ENCODE measurements at places on chromosomes 11 and 22.

GRCh38 chr11:46913484-46913883 is 4.9 kb downstream of the LRP4 start:
- no peak for DNase-seq

DNA sequence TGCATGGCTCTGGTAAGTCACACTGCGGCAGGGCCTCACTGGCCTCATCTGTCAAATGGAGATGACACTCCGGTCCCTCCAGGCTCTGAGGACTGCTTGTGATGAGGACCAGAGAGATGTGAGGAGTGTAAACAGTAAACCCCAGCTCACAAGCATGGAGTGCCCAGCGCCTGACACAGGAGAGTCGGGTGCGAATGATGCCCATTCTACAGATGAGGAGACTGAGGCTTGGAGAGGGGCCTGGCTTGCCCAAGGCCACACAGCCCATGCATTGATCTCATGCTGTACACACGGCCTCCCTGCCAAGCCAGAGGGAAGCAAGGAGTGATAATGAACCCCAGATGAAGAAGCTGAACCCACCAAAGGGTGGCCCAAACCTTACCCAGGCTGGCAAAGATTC is 37.2 kb downstream of the ELFN2 start:
- no peak for DNase-seq

GRCh38 chr11:68271023-68271780 is 571 bp downstream of the C11orf24 start:
- DNase-seq = no peak

DNA sequence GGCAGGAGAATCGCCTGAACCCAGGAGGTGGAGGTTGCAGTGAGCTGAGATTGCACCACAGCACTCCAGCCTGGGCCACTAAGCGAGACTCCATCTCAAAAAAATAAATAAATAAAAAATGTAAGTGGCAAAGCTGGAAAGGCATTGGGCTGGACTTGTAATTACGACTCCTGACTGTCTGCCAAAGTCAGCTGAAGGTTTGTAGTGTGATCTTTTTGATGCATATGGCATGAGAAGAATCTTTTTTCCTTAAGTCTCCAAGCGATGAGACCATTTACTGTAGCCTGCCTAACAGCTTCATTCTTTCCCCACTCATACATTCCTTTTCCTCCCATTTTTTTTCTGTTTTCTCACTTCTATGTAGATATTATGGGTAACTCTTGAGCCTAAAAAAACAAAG is 24.8 kb downstream of the CTNND1 start:
- no peak for DNase-seq

DNA sequence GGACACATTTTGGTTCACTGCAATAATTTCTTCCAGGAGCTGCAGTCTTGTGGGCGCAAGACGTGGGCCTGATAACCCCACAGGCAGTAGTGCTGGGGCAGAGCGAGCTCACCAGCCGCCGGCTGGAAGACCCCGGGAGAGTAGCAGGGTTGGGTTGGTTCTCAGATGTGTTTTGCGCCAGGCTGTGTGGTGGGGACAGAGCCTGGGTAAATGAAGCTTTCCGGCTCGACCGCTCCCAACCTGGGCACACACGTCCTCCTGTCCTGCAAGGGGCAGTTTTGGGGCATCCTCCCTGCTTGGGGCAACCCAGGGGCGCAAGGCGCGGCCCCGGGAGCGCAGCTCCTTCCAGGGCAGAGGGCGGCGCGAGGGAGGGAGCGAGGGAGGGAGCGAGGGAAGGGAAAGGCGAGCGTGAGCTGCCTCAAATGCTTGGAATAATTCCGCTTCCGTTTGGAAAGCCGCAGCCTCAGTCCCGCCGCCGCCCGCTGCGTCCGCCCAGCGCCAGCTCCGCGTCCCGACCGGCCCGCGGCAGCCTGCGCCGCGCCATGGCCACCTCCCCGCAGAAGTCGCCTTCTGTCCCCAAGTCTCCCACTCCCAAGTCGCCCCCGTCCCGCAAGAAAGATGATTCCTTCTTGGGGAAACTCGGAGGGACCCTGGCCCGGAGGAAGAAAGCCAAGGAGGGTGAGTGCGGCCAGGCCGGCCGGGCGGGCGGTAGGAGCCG is at the start of gene PARVA:
TSS of gene PARVA (plus strand) at position 466 of the 718 bp plus-strand sequence. CDS start at position 543, 77 bp downstream.
- DNase-seq = no peak

GRCh38 chr11:37830529-37830928 is 1232.5 kb upstream of the RAG2 start:
- no peak for DNase-seq

DNA sequence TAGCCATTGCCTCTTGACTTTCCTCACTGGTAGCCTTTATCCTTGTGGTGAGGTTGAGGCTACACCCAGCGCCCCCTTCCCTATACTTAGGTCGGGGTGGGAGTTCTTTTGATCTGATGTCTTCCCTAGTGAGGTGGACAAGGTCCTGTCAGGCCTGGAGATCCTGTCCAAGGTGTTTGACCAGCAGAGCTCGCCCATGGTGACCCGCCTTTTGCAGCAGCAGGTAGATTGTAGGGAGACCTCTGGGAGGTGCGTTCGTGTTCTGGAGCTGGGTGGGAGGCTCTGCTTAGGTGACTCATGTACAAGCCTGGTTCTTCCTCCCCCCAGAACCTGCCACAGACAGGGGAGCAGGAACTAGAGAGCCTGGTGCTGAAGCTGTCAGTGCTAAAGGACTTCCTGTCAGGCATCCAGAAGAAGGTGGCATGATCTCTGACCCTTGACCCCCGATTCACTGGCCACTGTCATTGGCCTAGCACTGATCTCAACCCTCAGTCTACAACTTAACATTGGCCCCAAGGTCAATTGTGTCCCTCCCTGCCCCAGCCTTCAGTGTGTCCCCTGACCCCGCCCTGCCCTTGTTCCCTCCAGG is 4.9 kb downstream of the INPPL1 start:
- DNase-seq = no peak

DNA sequence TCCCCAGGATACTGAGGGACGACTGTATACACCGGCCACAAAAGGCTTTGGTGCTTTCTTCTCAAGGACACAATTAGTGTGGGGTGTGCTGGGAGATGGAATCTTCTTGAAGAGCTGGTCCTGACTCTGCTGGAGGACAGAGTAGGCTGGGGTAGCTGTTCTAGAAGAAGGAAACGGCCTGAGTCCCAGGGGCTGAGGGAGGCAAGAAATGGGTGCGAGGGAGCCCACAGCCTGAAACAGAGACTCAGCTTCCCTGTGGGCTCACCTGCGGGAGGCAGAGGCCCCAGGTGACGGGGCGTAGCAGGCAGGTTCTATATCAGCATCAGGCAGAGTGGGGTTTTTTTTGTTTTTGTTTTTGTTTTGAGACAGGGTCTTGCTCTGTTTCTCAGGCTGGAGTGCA is 36.6 kb downstream of the PARVG start:
- DNase-seq = no peak

DNA sequence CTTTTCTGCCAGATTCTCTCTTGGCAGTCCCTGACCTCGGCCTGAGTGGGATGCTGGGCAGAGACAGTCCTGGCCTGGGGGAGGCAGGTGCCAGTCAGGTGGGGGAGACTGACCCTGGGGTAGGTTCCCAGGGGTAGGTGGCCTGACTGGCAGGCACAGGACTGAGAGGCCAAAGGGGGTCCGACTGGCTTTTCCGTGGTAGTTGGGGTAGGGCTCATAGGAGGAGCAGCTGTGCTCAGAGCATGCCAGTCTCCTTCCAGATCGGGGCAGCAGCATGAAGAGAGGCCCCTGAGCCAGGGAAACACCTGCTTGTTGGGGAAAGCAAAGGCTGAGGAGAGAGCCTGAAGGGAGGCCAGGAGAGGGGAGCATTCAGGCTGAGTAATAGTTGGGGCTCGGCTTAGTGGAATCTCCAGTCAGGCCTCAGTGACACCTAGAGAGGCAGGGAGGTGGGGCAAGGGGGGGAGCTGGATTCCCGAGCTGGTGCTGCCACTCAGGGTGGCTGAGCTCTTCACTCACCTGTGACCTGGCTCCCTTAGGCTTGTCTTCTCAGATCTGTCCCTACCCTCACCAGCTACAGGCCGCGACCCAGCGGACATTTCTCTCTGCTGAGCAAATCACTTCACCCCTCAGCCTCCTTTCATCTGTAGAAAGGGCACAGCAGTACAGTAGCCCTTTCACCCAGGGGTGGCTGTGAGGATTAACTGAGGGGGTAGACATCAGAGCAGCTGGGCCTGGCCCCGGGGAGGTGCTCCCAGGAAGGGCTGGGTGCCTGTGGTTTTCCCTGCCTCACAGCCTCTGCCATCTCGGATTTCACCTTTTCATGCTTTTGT is 26.2 kb downstream of the MCM5 start:
- no peak for DNase-seq

DNA sequence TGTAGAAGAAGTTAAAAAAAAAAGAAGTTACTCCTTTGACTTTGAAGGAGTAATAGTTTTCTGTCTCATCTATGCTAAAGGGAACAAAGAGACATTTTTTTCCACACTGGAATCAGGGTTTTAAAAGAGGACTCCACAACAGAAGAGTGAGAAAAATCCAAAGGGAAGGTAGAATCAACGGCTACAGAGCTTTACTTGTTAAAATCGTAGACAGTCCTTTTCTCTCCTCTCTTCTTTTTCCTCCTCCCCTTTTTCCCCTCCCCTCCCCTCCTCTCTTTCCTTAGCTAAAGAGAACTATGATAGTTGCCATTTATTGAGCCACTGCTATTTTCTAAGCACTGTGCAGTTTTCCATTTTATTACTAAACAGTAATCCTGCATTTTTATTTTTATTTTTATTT is 29.2 kb downstream of the DDIAS start:
- DNase-seq = no peak

DNA sequence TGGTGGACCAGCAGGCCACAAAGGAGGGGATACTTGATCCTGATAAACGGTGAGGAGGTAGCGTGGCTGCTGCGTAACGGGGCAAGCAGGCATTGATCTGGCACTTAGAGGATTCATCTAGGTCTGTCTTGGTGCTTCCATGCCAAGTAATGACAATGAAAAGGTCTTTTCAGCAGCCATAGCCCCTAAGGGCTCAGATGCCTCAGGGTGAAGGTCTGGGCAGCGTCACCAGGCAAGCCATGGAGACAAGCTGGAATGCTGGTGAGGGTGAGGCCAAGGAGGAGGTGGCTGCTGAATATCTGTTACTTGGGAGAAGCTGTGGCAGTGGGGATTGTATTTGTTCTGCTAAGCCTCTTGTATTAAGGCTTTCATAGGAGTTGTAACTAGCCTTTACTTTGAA is 4.8 kb upstream of the CHKB start:
- DNase-seq = no peak
